NCI-H510A treated with DMSO at 0.1 percent for 48 hours (cell line): ENCODE measurements at places on chromosomes 12 and 14.

DNA sequence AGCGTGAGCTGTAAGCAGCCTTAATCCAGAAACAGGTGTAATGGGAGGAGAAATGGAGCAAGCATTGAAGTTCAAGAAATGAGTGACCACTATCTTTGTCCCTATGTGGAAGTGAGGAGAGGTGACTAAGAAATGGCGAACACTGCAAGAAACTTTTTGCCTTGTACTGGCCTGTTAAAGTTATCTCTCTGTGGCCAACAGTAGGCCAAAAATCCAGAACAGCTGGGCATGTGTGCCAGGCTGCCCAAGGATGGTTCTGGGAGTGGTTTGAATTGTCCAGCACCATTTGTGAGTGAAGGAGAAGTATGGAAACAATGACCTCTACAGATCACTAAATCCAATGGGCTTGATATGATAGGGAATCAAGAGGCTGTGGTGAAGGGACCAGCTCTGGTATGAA, 83.3 kb upstream of the FRMD6 start:
- no peak for DNase-seq

DNA sequence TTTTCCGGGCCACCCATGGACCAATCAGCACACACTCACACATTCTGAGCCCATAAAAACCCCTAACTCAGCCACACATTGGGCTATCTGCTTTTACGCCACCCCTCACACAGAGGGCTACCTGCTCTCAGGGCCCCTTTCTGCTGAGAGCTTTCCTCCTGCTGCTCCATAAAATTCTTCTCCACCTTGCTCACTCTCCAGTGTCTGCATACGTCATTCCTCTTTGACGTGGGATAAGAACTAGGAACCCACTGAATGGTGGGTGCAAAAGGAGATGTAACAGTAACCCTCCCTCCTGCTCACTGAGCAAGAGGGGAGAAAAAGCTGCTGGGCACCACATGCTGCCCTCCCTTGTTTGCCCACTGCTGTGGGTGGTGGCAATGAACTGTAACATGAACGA, 596.7 kb upstream of the TMEM132C start:
- no peak for DNase-seq

- peak; percentile 58 for DNase-seq
These were observed 185.6 kb upstream of the ARID2 start for GRCh38 chr12:45543887-45544286.

DNA sequence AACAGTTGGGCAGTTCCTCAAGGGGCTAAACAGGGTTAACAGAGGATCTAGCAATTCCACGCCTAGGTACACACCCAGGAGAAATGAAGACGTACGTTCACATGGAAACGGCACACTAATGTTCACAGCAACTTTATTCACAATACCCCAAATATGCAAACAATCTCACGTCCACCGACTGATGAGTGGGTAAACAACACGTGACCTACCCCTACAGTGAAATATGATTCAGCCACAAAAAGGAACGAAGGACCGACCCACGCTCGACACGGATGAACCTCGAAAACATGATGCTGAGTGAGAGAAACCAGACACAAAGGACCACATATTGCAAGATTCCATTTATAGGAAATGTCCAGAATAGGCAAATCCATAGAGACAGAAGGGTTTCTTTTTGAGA, 112.7 kb downstream of the NCOR2 start:
- DNase-seq = no peak

DNA sequence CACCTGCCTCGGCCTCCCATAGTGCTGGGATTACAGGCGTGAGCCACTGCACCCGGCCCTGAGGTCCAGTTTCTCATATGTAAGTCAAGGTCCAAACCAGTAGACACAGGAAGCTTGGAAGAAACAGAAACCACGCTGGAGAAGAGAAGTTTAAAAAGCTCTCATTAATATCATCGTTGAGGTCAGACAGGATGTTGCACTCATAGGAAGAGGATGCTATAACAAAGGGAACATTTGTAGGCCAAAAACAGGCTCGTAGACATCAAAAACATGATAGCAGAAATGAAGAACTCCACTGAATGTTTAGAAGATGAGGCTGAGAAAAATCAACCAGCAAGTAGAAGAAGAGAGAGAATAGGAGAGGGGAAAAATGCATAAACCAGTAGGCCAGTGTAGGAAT, 46.8 kb downstream of the ACACB start:
- DNase-seq = no peak

DNA sequence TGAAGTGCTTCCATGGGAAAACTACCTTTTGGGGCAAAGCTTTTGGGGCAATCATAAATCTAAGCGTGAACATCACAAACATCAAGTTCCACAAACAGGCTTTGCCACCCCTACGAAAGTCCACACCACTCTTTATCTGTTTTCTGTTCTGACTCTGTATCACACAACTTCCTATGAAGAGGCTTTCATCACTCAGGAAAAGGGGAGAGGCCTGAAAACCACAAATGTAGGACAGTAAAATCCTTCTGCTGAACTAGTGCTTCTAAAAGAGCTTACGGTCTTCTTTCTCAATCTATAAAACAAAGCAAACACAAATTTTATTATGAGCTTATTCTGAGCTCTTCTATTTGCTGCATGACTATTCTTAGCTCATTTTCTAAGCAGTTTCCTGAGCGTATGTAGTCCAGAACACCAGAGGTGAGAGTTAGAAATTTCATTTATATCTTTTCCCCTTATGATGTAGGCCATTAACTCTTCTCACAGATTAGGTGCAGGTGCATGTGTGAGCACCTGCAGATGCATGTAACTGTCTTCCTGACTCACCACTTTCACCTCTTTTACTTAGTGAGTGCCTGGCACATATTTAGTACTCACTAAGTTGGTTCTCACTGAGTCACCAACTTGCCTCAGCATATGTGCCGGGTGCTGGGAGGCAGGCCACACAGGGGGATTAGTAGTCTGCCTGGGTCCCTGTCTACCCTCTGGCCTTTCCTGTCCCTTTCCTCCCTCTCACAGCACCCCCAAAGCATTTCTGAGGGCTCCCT, 32.9 kb upstream of the SYCP3 start:
- no peak for DNase-seq

GRCh38 chr14:78450669-78451318, 280.6 kb downstream of the NRXN3 start:
- DNase-seq = no peak

- no peak for DNase-seq
These were observed 33.6 kb downstream of the KCNA1 start for GRCh38 chr12:4943067-4943937.

DNA sequence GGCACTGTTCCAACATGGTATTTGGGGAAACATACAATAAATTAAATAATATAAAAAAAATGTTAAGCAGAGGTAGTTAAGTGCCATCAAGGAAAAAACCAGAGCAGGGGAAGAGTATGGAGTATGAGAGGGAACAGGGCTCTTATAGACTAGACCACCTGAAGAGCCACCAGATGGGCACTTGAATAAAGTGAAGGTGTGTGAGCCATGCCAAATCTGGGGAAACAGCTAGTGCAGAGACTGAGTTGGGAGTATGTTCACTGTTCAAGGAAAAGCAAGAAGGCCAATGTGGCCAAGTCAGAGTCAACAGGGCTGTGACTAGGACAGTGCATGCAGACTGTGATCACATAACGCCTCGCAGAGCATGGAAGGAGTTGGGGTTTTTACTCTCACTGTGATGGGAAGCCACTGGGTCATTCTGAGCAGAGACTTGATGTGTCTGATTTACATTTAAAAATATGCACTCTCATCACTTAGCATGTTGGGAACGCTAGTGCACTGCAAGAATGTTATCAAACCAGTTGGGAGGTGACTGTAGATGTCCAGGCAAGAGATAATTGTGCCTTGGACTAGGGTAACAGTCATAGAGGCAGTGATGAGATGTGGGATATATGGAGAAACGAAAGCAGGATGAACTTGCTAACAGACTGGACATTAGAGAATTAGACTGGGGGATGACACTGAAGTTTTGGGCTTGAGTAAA, 25.6 kb downstream of the NDUFA12 start:
- DNase-seq = no peak

DNA sequence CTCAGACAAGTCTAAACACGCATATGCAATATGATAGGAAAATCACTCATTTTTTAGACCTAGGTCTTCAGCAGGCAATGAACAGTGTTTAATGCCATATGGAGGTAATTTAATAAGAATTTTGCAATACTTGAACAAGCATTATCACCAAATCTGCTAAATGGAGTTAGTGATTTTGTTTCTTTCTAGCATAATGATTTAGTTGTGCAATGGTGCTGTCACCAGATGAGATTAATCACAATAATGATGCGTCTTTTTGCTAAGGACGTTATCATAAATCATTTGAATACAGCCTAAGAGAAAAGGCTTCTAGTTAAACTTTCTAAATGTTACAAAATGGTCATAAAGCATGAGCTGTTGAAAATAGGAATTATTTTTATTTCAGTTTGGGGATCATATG, 170.0 kb upstream of the SLC16A7 start:
- no peak for DNase-seq

DNA sequence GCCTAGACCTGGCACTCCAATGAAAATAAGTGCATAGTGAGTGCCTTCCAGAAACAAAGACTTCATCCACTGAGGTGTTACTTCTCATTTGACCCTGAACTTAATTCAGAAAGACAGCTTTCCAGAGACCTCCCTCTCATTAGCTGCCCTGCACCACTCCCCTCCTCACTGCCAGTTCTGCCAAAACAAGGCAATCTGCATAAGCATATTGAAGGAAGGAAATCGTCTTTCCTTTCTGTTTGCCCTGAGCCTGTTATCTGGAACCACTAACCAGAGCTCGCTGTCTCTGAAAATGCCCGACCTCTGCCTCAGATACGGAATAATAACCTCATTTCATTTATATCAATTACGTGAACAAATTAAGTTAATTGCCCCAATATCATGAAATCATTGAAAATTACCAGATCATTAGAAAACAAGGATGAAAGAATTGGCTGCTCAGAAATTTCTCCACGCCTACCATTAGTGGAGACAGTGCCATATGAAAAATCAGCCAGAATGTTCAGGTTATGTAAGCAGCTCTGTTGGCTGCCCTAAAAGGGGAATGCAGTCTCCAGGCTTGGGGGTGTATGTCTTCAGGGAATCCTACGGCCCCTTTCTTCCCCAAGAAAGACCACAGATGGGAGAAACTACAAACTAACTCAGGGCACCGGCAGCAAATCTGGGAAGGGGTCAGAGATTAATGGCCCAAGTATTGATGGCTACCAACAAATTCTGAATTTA, 149.9 kb upstream of the FKBP4 start:
- no peak for DNase-seq

GRCh38 chr12:79191391-79191790, 326.8 kb downstream of the SYT1 start:
- DNase-seq = no peak

GRCh38 chr14:101518611-101519473, 42.5 kb upstream of the DIO3 start:
- DNase-seq = no peak

DNA sequence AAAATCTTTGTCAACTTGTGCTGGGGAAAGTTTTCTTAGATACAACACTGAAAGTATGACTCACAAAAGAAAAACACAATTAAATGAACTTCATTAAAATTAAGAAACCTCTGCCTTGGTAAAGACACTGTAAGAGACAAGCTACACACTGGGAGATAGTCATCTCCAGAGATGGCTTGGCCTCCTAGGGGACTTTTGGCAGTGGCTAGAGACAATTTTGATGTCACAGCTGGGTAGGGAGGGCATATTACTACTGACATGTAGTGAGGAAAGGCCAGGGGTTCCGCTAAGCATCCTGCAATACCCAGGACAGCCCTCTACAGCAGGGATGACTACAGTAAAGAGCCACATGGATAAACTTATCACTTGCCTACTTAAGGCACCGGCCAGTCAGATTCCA, 8.7 kb upstream of the RNASE4 start:
- DNase-seq = no peak

DNA sequence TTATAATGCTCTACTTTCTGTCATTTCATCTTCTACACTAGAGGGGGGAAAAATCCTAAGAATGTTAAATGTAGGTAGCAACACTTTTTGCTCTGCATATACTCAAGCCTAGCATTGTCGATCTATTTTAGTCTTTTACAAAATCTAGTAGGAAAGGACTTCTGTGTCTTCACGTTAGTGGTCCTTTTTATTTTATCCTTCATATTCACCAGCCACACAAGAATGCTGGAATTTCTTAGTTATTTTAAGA, 253.0 kb upstream of the FLRT2 start:
- no peak for DNase-seq

GRCh38 chr12:32312049-32312670, 87.2 kb upstream of the FGD4 start:
- peak; percentile 33 for DNase-seq

DNA sequence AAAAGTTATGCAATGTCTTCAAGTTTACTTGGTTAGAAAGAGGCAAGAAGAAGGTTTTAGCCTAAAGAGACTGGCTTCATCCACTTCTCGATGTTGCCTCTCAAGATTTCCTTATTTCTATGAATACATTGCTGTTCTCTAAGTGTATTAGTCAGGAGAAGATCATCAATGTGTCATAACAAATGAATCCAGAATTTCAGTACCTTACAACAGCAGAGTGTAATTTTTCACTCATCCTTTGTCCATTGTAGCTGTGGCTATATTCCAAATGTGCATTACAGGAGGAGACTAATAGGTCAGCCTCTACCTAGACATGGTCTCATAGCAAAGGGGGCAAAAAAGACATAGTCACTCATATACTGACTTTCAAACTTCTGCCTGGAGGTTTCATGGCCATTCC, 579.1 kb downstream of the PRKD1 start:
- no peak for DNase-seq

DNA sequence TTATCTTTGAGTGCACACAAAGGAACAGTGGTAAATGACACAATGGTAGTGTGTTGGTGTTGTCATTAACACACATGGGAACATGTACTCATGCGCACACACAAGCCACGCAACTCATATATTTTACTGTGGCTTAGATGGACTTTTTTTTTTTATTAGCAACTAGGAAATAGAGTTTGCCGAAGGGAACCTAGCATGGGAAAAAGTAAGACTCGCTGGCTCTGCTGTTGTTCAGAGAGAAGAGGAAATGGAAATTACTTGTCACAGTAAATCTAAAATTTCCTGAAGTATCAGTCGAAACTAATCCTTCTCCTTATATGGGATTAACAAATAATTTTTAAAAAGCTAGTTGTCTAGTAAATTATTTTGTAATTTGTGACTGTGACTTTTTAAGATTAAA, 33.7 kb upstream of the IL22 start:
- DNase-seq = no peak

- no peak for DNase-seq
These were observed 33.0 kb downstream of the SCFD1 start for GRCh38 chr14:30655124-30655523.
